ENCODE measurements at places on chromosomes 7 and 10.

GRCh38 chr10:47247148-47248059, 52.6 kb upstream of the GDF10 start:
- no peak for DNase-seq

DNA sequence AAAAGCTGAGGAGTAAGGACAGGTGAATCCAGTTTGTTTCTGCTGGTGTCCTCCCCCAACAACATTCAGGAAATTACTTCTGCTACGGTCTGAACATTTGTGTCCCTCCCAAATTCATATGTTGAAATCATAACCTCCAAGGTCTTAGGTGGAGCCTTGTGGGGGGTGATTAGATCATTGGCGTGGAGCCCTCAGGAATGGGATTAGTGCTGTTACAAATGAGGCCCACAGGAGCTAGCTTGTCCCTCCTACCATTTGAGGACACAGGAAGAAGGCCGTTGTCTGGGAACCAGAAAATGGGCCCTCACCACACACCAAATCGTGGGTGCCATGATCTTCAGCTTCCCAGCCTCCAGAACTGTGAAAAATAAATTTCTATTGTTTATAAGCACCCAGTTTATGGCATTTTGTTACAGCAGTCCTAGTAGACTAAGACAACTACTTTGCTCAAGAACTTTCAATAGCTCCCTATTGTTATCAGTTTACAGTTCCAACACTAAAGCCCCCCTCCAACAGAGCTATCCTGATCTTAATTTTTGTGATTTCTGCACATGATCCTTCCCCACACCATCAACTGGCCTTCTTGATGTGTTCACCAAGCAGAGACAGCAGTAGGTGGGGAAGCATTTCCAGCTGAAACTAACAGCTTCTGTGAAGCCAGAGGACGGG, 2.1 kb upstream of the LRMDA start:
- no peak for DNase-seq

GRCh38 chr10:101442456-101442800, 88.5 kb downstream of the BTRC start:
- no peak for DNase-seq

DNA sequence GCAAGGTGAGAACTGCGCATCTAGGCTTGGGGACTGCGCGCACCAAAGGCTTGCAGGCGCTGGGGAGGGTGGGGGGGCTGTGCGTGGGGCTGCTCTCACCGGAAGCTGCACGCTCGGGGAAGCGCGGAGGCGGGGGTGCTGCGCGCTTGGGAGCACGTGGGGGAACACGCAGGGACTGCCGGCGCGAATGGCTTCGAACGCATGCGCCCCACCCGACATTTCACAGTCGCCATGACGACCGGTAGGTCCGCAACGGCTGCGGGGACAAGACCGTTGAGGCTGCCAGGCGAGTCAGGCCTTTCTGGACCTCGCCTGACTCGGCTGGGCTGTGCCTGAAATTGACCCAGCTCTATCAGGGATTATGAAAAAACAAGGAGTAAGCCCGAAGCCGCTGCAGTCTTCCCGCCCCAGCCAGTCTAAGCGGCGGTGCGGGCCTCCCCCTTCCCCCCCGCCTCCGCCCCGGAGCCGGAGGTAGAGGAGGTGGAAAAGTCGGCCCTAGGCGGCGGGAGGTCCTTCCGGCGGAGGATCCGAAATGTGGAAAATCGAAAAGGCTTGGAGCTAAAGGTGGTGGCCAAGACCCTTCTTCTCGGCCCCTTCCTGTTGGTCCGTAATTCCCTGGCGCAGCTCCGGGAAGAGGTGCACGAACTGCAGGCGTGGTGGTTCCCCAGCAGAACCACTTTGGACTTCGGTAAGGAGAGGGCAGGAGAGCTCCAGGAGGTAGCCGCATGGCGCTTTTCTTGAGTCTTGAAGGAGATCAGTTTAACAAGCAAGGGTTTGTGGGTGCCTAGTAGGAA, 34.9 kb upstream of the STEAP1 start:
- no peak for DNase-seq

- DNase-seq: no peak
Measured at GRCh38 chr7:137844677-137845425, 1.9 kb downstream of the DGKI start.

DNA sequence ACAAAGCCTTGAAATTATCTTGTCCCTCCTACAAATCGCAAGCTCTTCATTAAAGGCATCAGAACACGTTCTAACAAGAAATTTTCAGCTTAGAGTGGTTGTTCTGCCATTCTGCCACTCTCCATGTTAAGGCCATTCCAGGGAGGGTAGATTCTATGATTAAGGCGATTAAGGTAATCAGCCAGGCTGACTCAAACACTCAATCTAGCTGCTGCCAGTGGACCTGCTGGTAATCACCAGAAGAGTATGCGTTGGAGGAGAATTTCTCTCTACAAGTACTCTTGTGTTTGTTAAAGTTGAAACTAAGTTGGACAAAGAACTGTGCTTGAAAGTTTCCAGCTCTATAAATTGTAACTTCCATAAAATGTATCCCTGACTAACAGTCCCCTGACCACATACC, 149.2 kb upstream of the COL1A2 start:
- DNase-seq: no peak

DNA sequence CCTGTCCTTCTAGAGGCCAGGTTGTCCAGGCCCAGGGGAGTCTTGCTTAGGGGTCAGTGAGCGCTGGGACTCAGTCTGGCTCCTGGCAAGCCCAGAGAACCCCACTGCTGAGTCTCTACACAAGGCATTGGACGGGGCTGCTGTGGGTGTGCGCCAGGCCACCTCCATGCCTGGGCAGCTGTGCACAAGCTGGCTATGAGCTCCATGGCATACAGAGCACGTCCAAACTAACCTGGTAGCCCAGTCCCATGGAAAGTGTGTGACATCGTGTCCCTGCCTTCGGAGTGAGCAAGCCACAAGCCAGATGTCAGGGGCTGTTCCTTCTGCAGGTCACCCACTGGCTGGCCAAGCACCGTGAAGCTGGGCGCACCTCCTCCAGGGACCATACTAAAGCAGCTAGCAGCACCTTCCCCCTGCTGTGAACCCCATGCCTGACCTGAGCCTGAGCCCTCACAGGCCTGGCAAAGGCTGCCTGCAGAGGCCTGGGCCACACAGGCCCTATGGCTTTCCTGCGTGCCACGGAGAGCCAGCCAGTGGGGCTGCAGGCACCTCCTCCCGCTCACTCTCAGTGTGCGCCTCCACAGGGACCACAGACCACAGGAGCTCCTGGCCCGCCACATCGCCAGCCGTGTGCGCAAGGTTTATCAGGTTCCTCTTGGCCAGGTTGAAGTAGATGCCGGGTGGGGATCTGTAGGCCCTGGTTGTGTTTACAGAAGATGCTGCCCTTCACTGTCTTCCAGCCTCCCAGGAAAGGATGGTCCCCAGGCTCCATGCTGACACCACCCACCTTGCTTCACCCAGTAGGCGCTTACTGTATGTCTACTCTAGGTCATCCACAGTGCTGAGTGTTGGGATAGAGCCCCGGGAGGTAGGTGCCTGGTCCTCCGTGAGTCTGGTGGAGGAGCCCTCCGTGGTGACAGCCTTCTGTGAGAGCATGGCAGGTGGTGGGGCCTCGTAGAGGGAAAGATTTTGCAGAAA, 219.7 kb downstream of the EBF3 start:
- DNase-seq: no peak

DNA sequence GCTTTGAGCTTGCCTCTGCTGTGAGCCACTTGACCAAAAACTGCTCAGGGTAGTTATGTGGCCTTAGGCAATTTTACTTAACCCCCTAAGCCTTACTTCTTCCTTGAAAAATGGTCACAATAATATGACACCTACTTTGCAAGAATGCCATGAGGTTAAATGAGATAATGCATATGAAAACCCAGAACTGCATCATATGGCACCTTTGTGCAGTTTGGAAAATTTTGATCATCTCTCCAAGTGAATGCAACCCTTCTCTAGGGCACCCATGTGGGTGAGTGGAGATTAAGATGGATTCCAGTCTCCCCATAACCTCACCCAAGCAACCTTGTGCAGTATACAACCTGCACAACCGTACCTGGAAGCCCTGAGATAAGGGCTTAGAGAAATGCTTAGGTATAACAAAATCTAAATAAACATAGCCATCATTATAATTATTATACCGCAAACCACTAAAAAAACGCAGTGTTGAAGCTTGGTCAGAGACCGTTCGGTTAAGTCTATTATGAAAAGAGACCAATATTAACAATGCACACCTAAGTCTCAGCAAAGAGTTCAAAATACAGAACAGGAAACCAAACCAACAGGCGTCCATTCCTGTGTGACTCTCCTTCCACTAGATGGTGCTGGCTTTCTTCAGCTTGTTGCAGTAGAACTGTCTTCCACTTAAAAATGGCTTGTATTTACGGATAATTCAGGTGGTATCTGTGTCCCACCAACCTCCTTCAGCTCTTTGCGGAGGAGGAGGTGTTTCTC, 21.0 kb upstream of the ASB15 start:
- peak; percentile 28 for DNase-seq

DNA sequence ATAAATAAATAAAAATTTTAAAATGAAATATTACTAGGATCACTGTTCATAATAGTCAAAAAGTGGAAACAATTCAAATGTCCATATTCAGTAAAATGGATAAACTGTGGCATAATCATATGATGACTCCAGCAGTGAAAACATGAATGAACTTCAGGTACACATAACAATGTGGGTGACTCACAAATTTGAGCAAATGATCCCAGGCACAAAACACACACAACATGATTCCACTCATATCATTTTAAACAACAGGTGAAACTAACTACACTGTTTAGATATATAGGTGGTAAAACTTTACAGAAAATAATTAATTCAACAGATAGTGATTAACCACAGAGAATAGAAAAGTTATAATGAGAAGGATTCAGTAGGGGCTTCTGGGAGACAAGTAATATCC, 14.7 kb upstream of the SAMD8 start:
- no peak for DNase-seq

DNA sequence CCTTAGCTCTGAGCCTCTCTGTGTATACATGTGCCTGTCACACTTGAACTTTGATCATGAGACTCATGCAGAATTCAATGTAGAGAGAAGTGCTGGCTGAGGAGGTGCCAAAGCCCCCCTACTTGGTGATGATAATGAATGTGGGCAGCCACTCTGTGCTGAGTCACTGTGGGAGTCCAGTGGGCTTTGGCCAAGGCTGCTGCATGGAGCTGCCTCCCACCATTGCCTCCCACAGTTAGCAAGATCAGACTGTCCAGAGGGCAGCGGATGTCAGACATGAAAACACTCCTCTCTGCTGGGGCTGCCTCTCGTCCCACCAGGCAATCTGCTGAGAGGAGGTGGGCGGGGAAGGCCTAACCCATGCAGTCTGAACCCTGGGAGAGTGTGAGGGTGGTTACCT, 180.3 kb downstream of the SH2D4B start:
- no peak for DNase-seq

GRCh38 chr7:149184274-149184673, 11.1 kb upstream of the ZNF282 start:
- no peak for DNase-seq

- DNase-seq: no peak
Measured at GRCh38 chr7:47332213-47332612, 249.7 kb downstream of the TNS3 start.

- DNase-seq: no peak
Measured at GRCh38 chr7:152085131-152085530, 59.7 kb downstream of the GALNT11 start.

DNA sequence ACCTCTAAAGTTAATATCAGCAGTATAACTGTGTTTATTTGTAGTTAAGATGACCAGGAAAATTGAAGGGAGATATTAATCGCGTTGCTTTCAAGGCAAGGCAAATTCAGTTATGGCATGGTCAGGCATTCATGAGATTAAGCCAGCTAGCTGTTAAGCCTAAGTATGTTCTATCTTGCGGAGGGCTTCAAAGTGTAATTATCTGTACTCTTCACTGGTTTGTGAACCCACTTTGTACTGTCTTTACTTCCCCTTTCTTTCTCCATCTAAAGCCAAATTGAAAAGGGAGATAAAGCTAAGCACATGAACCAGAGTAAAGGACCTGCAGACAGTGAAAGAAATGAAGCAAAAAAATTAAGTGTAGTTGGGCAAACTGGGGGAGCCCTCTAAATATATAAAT, 483.1 kb upstream of the NRP1 start:
- no peak for DNase-seq

DNA sequence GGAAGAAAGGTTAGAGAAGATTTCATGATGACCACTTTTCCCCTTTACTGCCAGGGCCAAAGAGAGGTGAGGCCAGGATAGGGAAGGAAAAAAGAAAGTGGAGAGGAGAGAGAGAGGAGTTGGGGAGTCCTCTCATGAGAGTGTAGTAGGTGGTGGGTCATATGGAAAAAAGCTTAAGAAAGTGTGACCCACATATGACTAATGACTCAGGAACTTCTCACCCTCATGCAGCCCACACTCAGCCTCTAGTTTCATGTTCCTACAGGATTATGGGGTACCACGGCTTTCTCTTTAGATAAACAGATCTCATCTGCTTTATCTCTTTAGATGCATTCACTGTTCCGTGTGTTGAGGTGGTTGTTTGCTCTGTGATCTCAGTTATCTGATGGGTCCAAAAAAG, 462.5 kb upstream of the IGFBP3 start:
- DNase-seq: no peak

DNA sequence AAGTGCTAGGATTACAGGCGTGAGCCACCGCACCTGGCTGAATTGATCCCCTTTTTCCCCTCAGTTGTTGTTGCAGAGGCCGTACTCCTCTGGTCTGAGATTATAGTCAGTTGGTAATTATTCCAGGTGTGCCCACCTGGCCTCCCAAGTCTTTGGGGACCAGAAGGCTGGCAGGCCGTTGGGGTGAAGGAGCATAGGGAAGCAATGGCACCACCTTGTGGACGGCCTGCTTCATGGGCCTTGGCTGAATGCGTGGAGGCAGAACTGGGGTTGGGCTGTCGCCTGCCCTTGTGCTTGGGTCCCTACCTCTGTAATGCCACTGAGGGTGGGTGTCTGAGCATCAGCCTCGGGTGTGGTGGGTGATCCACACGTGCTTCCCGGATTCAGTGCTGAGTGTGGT, 125.7 kb downstream of the RGS10 start:
- peak; percentile 7 for DNase-seq

GRCh38 chr7:42319631-42320030, 82.6 kb upstream of the GLI3 start:
- DNase-seq: no peak

- no peak for DNase-seq
Measured at GRCh38 chr7:113083132-113083815, 3.4 kb downstream of the GPR85 start.

DNA sequence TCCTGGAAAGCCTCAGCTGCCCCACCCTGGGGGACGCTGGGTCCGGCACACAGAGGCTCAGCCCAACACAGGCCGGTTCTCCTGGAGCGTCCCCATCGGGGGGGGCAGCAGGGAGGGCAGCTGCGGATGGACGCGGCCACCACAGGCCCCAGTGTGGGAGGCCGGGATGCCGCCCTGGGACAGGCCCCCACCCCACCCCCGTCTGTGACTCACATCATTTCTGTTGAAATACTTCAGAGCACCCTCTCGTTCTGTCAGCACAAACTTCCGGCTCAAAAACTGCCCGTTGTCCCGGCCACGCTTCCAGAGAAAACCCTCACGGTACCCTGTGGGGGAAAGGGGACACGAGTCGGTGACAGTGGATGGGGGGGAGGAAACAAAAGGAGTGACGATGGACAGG, 28.5 kb downstream of the GET4 start:
- no peak for DNase-seq
